GF-D8 (cell line): ENCODE measurements at places on chromosomes 2 and 18.

DNA sequence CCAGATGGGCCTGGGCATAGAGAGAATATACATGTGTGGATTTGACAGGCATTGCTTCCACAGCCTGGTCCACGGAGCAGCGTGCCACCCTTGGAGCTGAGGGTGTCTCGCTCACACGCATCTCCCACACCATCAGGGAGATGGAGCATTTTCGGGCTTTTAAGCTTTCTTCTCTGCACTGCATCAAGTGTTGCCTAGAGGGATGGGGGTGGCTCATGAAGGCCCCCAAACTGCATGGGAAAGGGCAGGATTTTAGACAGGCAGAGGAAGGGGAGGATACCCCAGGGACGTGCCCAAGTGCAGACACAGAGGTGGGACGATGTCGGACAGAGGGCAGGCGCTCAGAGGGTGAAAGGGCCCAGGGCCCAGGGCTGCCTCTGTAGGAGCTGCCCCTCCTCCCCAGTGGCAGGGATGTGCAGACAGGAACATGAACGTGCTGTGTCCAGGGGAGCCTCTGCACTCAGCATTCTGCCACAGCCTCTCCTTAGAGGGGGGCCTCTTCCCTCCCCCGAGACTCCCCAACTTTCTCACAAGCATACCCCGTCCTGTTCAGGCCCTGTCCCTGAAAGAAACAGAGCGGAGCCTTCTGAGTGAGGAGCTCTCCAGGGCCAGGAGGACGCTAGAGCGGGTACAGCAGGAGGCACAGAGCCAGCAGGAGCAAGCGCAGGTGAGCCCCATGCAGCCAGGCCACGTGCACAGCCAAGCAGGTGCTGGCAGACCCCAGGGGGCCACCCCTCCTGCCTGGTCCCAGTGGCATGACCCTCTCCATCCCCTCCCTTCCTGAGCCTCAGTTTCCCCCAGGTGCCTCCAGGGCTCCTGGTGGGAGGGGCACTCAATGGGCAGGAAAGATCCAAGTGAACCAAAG is 42.9 kb upstream of the SNED1 start:
- no peak for DNase-seq

DNA sequence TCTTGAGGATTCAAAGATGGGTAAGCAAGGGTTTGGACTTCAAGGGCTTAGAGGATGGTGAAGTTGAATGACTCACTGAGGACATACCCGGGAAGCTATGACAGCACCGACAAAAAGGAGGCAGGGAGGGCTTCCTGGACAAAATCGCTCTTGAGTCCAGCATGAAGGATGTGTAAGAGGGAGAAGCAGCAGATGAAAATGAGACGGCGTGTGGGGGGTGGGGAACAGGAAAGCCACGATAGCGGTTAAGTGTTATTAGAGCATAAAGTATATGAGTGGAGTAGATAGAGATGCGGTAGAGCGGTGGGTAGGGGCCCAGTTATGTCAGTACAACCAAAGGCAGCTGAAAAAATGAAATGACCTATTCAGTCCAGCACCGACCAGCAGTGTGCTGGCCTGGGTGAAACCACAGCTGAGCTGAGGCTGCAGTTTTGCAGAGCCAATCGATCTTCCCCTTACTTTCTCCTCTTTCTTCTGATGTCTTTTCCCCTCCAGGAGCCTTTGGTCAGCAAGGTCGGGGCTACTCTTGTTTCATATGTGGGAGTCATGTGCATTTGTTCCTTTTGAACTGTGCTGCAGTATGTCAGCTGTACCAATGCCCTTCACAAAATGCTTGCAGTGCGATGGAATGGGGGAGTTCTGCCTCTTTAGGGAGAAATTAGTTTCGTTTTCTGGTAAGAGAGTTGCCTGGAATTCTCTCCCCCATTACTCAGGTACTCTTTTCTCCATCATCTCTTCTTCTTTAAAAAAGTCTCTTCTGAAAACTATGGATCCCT is 2.0 kb upstream of the THUMPD2 start:
- no peak for DNase-seq

- no peak for DNase-seq
These were observed 28.9 kb downstream of the MARCHF4 start for GRCh38 chr2:216343221-216343980.

DNA sequence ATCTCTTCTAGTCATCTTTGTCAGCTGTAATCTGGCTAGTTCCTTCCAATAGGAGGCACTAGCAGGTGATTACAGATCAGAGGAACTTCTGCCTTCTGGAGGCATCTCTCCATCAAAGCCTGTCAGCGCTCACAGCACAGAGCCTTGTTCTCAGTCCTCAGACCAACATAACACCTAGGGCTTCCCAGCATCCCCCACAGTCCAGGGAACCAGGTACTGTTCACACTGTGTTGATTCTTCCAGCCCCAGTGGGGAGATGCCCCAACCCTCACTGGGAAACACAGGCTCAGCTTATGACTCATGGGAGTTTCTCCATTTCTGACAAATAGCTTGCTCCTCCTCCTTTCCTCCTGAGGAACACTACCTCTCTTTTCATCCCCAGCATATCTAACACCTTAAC is 601.7 kb downstream of the CBLN2 start:
- no peak for DNase-seq

- no peak for DNase-seq
These were observed 223.5 kb downstream of the NDUFA10 start for GRCh38 chr2:239801404-239802184.

- DNase-seq = no peak
These were observed 50.8 kb upstream of the MYCN start for GRCh38 chr2:15889442-15890123.

DNA sequence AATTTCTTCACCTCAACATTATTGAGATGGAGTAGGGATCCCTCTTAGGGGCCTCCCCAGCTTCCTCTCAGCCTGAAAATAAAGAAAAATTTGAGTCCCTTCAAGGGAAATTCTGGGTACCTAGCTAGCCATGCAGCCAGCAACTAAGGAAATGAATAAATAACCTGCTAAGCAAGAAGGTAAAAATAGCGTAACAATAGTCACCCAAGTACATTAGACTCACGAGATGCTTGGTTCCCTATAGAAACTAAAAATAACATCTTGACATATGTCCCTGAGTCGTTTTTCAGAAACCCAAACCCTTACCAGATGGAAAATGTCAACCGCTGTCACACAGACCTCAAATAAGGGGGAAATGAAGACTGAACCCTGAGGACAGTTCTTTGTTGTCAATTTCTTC is 51.9 kb downstream of the CACNB4 start:
- DNase-seq = no peak

DNA sequence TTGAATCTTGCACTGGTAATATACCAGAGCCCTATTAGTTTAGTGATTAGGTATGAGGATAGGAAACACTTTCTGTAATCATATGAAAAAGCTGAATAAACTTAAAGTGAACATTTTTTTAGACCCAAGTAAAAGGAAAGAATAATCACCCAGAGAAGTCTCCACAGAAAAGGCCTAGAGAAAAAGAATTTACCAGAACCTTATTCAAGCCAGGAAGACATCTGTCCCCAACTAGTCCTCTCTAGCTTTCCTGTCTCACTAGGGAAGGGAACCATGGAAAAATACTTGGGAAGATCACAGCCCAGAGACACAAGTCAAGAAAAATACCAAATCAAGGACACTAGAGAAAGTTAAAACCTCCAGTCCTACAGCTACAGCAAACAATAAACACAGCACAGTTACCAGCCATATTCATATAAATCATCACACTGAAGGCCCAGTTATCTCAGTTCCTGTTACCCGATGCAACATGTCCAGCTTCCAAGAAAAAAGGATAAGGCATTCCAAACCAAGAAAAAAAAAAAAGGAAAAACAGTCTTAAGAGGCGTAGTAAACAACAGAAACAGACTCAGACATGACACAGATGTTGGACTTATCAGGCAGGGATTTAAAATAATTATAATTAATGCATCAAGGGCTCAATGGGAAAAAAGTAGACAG is 461.5 kb downstream of the IRS1 start:
- no peak for DNase-seq

- DNase-seq = no peak
These were observed 3.0 kb upstream of the ASPRV1 start for GRCh38 chr2:69964353-69964841.

- no peak for DNase-seq
These were observed 7.0 kb downstream of the SLC35F6 start for GRCh38 chr2:26770986-26771586.

- no peak for DNase-seq
These were observed 598.6 kb downstream of the NYAP2 start for GRCh38 chr2:225998116-225998515.

GRCh38 chr2:8154936-8155335 is 526.9 kb upstream of the ID2 start:
- no peak for DNase-seq

- DNase-seq = no peak
These were observed 144.8 kb upstream of the IL1R2 start for GRCh38 chr2:101846973-101847372.

- DNase-seq = no peak
These were observed 40.2 kb downstream of the ALK start for GRCh38 chr2:29881089-29881730.

DNA sequence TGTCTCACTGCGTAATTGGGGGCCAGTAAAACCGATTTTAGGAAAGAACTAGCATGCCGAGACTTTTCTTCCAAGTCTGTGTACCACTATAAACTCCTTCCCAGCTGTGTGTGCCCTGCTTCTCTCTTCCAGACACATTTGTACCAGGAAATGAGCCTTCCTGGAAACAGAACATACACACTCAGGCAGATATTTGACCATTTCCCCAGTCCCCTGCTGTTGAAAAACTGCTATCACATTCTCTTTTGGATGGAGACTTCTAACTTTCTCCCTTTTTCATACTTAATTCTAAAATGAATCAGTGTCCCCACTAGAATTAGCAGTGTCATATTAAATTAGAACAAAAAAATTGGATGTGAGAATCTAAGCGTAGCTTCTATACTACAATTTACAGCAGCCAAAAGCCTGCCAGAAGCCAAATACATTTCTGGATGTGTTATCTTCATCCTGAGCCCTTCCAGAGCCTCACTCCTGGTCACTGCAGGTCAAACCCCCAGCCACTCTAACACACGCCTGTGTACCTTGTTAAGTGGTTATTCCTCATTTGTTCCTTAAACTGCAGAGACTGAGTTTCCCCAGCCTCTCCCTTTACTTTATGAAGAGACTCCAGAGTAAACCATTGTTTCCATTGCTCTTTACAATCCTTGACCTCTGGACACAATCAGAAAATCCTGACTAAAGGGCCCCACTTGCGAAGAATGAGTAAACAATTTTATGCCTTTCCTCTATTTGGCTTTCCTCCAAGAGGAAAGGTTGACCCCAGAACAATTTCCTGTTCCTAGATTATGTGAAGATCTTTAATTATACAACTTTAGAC is 20.4 kb downstream of the DSG4 start:
- DNase-seq = no peak

DNA sequence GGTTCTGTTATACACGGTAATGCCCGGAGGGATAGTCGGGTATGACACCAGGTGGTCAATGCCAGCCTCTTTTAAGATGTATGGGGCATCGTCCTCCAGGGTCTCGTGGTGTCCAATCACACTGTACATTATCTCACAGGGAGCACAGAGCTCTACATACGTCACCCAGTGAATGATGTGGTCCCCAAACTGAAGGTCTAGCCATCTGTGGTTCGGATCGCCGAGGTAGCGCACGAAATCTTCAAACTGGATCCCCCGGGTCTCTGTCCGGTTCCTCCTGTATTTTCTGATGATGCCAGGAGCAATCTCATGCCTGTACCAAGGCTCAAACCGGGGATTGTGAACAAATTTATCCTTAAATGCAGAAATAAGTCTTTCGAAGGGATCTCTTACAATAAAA is 24.1 kb downstream of the CHST10 start:
- no peak for DNase-seq

DNA sequence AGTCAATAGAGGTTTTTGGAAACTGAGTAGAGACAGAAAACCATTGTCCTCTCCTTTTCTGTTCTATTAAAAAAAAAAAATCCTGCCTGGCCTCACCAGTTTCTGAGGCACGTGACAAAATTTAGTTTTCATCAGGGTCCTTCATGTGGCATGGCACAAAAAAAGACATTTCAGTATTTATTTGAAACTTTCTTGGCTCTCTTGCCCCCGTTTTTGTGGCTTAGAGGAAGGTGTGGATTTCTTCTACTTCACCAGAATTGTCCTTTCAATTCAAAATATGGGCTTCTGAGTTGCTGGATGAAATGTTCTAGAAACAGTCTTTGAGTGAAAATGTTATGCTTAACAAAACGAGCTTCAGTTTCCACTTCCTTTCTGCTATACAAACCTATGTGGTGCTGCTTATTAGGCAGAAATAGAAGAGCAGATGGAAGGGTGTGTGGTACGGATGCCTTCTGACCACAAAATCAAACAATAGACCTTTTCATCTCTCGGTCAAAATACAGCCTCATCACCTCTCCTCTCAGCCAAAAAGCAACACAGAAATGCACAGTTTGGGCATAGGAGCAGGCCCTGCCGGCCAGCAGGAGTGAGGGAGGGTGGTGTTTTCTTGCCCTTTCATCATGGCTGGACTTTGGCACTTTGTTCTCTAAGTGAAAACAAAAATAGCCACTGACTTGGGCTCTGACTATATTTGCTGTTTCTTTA is 89.2 kb downstream of the SH3RF3 start:
- no peak for DNase-seq

GRCh38 chr2:71990122-71990521 is 157.5 kb downstream of the CYP26B1 start:
- no peak for DNase-seq
